NCI-H1436 (cell line): ENCODE measurements at places on chromosomes 1 and 21.

DNA sequence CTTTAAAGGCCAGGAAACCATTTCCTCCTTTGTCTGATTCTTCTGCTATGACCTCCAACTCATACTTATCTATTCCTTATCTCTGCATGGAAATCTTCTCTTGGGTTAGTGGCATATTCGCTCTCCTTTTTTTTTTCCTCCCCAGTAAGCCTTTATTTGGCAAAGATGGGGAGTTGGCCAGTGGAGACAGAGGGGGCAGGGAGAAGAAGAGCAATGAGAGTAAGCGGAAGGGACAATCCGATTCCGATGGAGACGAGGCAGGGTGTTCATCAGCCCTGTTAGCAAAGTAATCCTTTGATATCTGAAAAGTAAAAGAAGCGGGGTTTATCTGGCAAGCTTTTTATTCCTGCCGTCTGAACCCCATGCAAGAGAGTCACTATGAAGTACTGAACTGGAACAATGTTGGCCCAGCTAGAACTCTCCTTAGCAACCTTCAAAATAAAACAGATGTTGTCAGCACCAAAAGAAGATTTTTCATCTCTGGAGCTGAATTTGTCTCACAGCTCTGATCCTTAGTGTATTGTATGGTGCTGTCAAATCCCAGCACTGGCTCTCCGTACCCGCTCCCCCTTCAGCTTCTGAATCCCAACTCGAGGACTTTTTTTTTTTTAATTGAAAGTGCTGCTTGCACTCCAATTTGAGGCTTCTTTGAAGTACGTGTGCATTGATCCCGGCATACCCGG is 40.9 kb downstream of the PTGFRN start:
- DNase-seq, result no peak

DNA sequence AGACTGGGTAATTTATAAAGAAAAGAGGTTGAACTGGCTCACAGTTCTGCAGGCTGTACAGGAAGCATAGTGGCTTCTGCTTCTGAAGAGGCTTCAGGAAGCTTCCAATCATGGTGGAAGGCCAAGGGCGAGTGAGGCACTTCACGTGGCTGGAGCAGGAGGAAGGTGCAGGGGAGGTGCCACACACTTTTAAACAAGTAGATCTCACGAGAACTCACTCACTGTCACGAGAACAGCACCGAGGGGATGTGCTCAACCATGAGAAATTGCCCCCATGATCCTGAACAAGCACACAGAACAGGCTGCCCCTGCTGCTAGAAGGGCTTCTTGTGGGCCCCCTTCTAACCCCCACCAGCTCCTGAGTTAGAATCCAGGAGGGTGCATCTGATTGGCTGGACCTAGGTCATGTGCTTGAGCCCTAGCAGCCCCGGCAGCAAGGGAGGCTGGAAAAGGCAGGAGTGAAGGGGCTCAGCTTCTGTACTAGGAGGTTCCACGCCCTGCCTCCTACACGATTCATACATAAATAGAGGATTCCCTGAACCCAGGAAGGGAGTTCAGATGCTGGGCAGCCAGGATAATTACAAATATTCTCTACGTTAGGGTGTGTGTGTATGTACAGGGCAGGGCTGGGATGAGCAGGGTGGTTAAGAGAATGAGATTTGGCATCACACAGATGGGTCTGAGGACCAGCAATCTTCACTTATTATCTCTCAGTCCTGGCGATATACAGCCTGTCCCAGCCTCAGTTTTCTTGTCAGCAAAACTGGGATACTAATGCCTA is 72.8 kb upstream of the ATP5PO start:
- no peak for DNase-seq

- no peak for DNase-seq
Measured at GRCh38 chr1:52366517-52366827, 467 bp upstream of the CC2D1B start.

- DNase-seq, result no peak
Measured at GRCh38 chr1:227725046-227725445, 10.1 kb downstream of the JMJD4 start.

GRCh38 chr1:118989878-118990378 is 1.8 kb upstream of the TBX15 start:
- no peak for DNase-seq

DNA sequence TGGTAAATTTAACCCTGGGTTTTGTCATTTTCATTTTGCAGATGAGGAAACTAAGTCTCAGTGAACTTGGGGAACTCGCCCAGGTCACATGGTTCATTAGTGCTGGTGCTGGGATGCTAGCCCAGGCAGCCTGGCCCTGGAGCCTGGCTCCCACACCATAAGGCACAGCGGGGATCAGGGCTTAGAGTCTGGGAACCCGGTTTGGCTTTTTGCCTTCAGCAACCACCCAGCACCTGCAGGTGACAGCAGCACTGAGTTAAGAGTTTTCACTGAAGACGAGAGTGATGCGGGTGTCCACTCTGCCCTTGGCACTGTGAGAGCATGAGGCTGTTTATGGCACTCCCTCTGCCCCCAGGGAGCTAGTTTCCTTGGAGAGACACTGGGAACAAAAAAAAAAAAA is 18.4 kb upstream of the CD101 start:
- DNase-seq, result no peak

DNA sequence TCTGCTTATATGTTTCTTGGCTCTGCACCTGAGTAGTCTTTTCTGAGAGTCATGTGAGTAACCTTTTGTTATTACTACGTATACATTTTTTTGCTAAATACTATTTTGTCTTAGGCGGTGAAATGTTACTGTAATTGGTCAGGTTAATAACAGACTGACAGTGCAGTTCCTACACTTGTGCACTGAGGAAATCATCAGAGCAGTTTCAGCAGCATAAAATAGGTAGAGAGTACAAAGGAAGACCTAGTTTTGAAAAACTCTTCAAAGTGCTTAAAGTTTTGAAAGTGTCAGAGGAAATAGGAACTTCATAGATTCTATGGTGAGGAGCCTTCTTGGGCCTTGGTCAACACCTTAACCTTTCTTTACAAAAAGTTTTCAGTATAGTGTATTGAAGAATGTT is 11.1 kb downstream of the ATF6 start:
- no peak for DNase-seq
